M059J (cell line): ENCODE measurements at places on chromosomes 16 and 17. TPM values are rescaled to one million over a fixed set of nuclear protein-coding genes. Genes with fewer than 3 reads are reported as not detected.
A peak's percentile ranks its signal among the peaks of the same experiment; 100 is the strongest.

DNA sequence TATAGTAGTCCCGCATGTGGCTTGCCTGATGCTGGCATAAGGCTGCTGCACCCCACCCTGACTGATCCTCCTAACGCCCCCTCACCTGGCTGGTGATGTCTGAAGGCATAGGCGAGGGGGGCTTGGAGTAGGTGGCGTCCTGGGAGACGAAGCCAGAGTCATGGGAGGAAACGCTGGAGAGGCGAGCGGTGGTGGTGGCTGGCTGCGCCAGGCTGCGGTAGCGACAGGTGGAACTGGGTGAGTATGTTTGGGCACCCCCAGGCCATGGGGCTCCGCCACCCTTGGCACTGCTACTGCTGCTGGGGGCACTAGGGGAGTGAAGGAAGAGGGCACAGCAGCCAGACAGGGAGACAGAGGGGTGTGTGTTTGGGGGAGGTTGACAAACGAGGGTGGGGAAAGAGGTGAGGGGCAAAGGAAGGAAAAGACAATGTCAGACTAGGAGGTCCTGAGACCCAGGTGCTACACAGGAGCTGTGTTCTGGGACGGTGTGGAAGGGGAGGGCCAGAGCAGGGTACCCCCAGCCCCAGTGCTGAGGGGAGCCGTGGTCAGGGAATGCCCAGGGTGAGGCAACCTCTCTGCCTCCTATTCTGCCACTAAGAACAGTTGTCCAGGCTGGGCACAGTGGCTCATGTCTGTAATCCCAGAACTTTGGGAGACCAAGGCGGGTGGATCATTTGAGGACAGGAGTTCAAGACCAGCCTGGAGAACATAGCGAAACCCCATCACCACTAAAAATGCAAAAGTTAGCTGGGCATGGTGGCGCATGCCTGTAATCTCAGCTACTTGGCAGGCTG is 11.4 kb downstream of the MTSS2 start:
- DNase-seq: no peak

- peak; percentile 46 for DNase-seq
These were observed 52.9 kb upstream of the KCNJ16 start for GRCh38 chr17:70022175-70022574.

DNA sequence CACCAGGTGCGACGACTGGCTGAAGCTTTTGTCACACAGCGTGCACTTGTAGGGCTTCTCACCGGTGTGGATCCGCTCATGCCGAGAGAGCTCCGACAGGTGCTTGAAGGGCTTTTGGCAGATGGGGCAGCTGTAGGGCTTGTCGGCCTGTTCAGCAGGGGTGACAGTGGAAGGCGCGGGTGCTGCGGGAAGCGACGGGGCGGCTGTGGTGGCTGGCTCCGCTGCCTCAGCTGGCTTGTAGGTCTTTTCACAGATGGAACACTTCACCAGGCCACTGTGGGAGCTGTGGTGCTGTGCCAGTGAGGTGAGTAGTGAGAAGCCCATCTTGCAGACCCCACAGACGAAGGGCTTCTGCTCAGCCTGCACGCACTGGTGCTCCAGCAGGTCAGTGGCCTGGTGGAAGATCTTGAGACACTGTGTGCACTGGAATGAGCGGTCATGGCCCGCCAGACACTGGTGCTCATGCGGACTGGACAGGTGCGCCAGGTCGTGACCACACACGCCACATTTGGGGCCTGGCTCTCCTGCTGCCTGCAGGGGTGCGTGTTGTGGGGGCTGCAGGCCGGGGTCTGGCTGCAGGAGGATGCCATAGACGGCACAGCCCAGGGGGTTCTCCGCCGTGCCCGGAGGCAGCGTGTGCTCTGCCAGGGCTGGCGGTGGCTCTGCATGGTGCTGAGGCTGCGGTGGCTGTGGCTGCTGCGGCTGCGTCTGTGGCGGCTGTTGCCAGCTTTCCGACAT is 2.8 kb downstream of the ZNF319 start:
- DNase-seq: no peak

GRCh38 chr17:50689251-50689650 is 18.5 kb downstream of the ANKRD40 start:
- peak; percentile 84 for DNase-seq

GRCh38 chr17:560432-560873 is 154.2 kb downstream of the VPS53 start:
- peak; percentile 73 for DNase-seq

Gene KCNJ16
- total RNA-seq: not detected in 2 replicates

DNA sequence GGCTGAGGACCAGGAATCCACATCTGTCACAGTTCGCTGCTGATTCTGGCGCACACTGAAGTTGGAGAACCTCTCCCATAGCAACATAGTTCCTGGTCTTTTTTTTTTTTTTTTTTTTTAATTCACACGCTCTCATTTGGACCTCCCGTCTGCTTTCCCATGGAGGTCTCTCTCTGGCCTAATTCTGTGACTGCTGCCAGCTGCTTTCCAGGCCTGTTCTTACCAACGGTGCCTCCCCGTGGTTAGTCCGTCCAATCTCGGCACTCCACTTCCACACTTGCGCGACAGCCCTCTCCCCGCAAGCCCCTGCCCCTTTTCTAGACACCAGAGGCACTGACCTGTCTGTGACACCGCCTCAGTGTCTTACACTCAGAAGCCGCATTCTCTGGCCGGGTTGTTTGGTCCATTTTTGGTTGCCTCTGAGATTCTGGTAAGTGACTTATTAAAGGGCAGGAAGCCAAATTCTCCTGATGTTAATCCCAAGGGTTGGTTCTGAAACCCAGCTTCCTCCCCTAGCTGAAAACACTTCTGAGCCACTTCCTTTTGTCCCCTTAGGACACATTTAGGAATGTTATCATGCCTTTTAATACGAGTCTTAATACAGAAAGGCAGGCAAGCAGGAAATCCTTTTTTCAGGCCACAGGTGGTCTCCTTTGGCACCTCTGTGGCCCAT is 1.1 kb upstream of the AKTIP start:
- peak; percentile 69 for DNase-seq
